IMR-90 (cell line): ENCODE measurements at places on chromosomes 1 and 21. TPM values are rescaled to one million over a fixed set of nuclear protein-coding genes. Genes with fewer than 3 reads are reported as not detected.

Gene GIPC2
- 0.18 and 0.28 TPM in 2 replicates for total RNA-seq

Gene IL22RA1
- not detected in 2 replicates for total RNA-seq

Gene MNDA
- not detected in 2 replicates for total RNA-seq

Gene TTC24
- total RNA-seq, result not detected in 2 replicates

Gene LCE3D
- total RNA-seq, result not detected in 2 replicates

Gene APCS
- total RNA-seq, result not detected in 2 replicates

Gene PLA2G2F
- total RNA-seq, result not detected in 2 replicates

Gene TDRD5
- not detected in 2 replicates for total RNA-seq

Gene SPRR2F
- not detected in 2 replicates for total RNA-seq

Gene IQCC
- total RNA-seq, result 1.9 and 2.2 TPM in 2 replicates

Gene SCAMP3
- total RNA-seq, result 29.2 and 30.5 TPM in 2 replicates

Gene SLAMF1
- total RNA-seq, result not detected in 2 replicates

Gene RGS13
- not detected in 2 replicates for total RNA-seq

Gene VPS45
- total RNA-seq, result 32.4 and 41.1 TPM in 2 replicates

Gene TCHH
- not detected in 2 replicates for total RNA-seq

Gene KIF21B
- 0.36 and 0.56 TPM in 2 replicates for total RNA-seq

Gene HSPG2
- total RNA-seq, result 15.8 and 23.3 TPM in 2 replicates

Gene UTS2
- total RNA-seq, result not detected in 2 replicates
